Activated CD8-positive, alpha-beta memory T cell treated with anti-CD3 and anti-CD28 coated beads for 1 hour (primary cell): ENCODE measurements at places on chromosomes 11 and 22.

GRCh38 chr11:133137939-133138338 is 394.4 kb downstream of the OPCML start:
- DNase-seq, result no peak

- DNase-seq, result no peak
These were observed 66.6 kb downstream of the CACNG2 start for GRCh38 chr22:36636916-36637315.

- no peak for DNase-seq
These were observed 19.1 kb downstream of the OR51E1 start for GRCh38 chr11:4662876-4663275.

- DNase-seq, result no peak
These were observed 12.2 kb downstream of the FAR1 start for GRCh38 chr11:13680501-13681264.

DNA sequence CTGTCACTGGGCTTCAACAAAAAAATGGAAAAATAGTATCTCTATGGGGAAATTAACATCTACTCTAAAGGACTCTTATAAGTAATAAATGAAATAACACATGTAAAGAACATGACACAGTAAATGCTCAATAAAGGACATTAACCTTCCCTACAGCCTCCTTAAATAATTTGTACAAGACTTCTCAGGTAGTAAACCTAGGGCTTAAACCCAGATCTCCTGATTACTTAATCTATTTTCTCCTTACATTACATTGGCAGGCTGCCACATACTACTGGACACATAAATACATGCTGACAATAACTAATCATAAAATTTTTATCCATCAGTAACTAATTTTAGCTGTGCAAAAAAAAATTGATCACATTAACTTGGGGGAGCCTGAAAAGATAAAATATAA is 4.9 kb downstream of the AMBRA1 start:
- no peak for DNase-seq

DNA sequence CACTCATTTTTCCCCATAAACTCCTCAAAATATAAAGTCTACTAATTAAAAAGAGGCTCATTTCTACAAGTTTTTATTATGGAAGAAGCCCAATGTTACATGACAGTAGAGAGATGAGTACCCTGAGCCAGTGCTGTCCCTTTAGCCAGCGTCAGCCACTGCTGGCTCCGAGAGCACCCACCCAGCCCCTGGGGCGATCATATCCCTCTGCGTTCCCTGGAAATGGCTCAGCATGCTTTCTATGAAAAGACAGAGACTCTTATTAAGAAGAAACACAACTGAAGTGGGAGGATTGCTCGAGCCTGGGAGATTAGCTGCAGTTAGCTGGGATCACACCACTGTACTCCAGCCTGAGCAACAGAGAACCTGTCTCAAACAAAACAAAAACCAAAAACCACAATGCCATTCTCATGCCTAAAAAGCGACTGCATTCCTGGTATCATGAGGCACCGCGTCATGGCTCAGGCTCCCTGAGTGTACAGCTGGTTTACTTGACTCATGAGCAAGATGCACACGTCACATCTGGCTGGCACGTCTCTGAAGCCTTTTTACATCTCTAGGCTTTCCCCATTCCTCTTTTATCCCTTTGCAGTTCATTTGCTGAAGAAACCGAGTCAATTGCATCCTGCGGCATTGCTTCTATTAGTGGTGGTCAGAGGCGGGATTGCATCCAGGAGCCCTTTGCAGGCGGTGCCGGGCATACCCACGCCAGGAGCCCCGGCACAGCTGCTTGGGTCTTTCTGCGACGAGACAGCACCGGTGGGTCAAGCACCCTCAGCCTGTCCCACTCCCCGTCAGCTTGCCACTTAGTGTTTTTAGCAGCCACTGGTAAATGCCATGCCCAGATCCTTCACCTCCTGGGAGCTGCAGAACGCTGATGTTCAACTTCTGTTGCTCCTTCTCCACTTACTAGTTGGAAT is 119.9 kb downstream of the CTTN start:
- DNase-seq, result no peak

DNA sequence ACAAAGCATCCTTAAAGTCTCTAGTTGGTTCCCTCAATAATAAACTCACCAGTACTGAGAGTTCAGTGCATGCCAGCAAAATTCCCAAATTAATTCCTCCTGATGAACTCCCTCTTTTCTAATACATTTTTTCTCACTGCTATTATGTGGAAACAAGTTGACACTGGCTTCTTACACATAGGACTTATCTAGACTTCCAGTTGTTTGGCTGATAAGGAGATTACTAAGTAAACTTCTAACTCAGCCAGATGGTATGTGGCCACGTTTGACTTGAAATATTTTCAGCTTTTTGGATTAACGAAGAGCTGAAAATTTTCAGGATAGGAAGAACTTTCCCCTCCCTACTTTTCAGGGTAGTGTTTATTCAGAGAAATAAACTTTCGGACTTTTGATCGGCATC is 1154.2 kb upstream of the TENM4 start:
- DNase-seq, result no peak

DNA sequence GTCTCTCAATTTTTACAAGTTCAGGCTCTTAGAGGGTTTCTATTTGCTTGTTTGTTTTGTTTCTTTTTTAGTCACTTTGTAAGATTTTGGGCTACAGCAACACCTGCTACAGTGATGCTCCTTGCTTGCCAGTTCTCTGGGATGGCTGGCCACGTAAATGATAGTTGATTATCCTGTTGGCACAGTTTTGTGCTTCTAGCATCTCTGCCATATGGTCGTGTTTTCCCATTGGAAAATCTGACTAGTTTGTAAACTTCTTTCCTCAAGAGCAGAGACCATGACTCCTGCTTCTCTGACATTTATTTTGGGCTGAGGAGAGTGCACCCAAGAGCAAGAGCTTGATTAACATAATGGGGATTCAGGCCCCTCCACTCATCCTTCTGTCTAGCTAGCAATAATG is 1621.6 kb upstream of the RAG2 start:
- DNase-seq, result no peak

- DNase-seq, result no peak
These were observed 204.2 kb upstream of the TBCEL start for GRCh38 chr11:120819437-120820365.

- DNase-seq, result no peak
These were observed 163.2 kb upstream of the BLID start for GRCh38 chr11:122279194-122279593.

DNA sequence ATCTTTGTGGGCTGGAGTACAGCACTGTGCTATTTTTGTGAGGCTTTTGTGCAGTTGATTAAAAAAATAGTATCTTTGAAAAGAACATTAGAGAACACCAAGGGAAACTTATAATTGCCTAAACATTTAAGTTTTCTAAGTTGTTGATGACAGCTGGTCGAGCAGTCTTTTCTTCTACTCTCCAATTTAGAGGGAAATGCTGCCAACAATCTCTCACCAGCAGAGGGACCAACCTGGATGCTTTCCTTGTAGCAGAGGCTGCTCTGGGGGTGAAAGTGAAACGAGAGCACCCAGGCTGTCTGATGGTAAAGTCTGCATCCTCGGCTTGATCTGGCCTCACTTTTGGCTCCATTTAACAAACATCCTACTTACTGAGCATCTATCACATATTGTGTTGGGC is 1286.5 kb upstream of the TENM4 start:
- no peak for DNase-seq

- no peak for DNase-seq
These were observed 13.5 kb downstream of the OAF start for GRCh38 chr11:120224361-120224760.

DNA sequence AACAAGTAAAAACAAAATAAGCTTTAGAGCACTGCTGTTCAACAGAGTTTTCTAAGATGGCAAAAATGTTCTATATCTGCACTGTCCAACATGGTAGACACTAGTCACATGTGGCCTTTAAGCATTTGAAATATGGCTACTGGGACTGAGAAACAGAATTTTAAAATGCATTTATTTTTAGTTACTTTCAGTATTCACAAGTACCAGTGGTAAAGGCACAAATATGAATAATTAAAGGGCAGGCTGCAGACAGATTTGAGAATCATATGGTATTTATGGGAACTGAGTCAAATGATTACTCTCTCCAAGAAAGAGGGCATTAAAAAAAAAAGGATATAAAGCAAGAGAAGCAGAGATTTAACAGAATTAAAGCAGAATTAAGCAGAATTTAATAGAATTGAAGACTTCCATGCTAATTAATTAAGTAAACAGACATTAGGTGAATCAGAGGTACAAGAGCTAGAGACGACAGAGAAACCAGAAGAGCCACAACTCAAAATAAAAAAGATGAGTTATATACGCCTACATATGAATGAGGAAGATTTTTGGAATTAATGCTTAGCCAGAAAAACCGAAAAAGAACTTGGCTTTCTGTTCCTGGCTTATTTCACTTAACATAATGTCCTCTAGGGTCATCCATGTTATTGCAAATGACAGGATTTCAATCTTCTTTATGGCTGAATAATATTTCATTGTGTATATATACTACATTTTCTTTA is 160.4 kb downstream of the ATG16L2 start:
- DNase-seq, result no peak

GRCh38 chr22:38505541-38506117 is 482 bp downstream of the DDX17 start:
- peak; percentile 26 for DNase-seq

DNA sequence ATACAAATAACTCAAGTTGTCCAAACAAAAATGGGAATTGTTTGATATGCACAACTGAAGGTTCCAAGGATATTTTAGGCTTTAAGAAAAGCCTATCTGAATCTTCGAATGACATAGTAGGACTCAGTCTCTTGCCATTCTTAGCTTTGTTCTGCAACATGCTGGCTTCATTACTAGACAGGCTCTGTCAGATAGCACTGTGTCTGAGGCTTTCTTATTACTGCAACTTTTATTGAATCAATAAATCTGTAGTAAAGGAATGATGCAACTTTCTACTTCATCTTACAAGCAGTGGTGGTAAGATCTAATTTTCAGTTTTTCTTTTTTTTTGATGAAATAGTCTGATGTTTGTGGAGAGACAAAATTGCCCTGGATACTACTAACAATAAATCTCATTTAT is 319.3 kb upstream of the CCDC179 start:
- no peak for DNase-seq

- no peak for DNase-seq
These were observed 86.9 kb downstream of the CCDC34 start for GRCh38 chr11:27276141-27276540.

DNA sequence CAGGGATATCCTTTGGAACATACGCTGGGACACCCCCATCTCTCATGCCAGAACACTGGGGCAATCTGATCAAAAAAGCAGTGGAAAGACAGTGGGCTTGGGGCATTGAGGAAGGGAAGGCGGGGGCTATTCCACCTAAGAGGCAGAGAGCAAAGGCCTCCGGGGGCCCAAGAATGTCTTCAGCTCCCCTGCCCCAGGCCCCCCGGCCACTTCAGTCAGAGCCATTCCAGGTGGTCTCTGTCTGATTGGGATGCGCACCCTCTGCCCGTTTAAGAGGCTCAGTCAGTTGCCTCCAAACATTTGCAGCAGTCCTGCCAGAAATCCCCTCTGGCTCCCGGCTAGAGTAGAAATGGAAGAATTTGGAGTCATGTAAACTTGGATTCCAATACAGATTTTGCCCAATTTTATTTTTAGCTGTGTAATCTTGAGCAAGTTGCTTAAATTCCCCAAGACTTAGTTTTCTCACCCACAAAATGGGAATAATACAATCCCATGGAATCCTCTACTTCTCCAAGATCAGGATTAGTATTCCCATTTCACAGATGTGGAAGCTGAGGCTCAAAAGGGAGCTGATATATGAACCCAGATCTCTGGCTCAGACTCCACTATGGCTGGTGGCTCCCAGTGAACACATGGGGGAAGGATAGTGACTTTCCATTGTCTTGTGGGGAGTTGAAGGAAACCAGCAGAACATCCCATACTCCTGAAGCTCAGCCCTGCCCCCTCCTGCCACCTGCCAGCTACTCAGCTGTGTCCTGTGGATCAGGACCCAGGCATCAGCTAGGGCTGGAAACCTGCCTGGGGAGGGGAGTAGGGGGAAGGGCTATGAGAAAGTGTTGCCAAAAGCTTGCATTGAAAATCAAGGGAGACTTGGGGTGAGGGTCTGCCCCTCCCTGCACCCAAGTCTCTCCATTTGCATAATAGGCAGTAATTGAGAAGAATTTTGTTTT is 6.1 kb upstream of the WNT11 start:
- no peak for DNase-seq

DNA sequence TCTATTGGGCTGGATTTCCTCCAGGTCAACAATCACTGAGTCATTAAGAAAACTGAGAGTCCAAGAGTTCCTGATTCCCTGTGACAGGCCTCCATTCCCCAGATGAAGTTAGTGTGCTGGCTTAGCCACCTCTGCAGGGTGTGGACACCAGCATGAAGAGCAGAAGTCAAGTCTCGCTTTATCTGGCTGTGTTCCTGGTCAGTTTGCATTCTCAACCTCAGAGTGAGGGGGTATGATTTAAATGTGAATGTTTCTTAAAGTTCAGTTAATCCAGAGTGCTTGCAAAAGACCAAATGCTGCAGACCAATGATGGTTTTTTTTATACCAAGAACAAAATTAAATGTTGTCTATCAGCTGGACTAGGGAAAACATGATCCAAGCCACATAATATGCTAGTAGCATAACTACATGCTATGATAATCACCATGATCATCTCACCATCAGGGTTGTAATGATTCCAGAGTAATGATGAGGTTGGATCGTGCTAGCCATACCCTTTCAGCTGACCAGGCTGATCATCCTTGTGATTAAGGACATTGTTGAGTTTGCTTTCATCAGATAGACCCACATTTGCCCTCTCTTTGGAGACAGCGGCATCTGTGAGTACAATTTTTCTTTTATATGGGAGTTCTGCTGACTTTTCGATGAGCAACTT is 145.8 kb upstream of the ARHGAP20 start:
- DNase-seq, result no peak

DNA sequence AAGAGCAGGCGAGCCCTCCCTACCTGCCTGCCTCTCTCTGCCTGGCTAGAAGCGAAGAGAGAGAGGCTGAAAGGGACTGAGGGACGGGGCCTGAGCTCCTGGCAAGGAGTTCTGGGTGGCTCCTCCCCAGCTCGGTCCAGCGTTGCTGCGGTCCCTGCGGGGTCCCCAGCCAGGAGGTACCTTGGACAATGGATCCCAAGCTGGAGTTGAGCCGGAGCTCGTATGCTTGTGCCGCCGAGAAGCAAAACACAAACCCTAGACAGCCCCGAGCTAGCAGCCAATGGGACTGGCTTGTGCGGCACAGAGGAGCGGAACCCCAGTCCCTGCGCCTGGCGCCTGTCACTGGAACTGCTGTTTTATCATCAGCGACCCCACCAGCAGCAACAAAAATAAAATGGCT is 18.3 kb downstream of the SLC25A18 start:
- DNase-seq, result no peak

GRCh38 chr11:74673693-74674360 is 57.4 kb downstream of the CHRDL2 start:
- DNase-seq, result no peak

DNA sequence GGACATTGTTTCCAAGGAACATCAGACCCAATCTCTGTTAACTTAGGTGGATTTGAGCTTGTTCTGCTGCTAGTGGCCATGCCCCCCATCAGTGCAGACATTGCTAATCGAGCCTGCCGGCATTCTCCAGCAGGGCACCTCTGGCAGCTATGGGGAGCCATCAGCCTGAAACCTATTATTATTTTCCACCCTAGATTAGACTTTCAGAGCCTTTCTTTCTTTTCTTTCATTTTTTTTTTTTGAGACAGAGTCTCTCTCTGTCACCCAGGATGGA is 4.9 kb downstream of the CACNA1I start:
- DNase-seq, result no peak
